ENCODE measurements at places on chromosomes 7 and 10.

GRCh38 chr7:4707217-4707741, 25.2 kb downstream of the FOXK1 start:
- DNase-seq, result no peak

GRCh38 chr10:2660276-2660675, 407.1 kb upstream of the PFKP start:
- DNase-seq, result no peak

- no peak for DNase-seq
Measured at GRCh38 chr10:112666094-112666493, 219.1 kb downstream of the VTI1A start.

DNA sequence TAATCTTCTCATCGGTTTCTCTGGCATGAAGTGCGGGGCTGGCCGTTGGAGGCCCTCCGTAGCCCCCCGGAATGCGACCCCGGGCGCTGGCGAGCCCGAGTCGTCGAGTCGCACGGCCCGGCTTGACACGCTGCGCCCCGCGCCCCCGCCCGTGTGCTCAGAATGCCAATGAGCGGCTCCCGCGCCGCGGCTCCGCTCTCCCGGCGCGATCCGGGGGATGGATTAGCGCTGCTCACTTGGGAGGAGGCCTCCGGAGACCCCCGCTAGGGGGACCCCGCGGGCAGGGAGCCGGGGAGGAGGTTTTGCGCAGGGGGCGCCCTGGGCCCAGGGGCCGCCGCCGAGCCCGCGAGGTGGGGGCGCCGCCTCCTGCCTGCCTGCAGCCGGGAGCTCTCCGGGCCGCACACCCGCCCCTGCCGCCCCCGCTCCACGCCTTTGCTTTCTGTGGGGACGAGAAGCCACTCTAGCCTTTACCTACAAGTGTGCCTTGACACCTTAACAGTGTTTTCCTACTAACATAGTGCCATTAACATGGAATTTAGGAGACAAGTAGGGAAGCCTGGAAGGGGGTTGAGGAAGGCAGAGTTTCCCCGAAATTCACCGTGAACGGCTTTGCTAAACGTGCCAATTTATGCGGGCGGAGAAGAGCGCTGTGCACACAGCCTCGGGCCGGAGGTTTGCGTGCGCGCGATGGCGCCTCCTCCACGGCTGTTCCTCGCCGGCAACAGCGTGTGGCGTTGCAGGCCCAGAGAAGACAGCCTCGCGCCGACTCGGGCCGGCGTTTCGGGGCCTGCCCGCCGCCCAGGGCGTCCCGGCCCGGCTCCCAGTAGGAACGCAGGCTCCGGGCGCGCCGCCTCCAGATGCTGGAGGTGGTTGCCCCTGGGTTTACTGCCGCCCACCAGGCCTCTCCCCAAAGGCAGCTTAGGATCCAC, 7.1 kb downstream of the SHH start:
- DNase-seq, result peak; percentile 23

GRCh38 chr7:128099204-128099671, 68.0 kb upstream of the LRRC4 start:
- DNase-seq, result peak; percentile 24

DNA sequence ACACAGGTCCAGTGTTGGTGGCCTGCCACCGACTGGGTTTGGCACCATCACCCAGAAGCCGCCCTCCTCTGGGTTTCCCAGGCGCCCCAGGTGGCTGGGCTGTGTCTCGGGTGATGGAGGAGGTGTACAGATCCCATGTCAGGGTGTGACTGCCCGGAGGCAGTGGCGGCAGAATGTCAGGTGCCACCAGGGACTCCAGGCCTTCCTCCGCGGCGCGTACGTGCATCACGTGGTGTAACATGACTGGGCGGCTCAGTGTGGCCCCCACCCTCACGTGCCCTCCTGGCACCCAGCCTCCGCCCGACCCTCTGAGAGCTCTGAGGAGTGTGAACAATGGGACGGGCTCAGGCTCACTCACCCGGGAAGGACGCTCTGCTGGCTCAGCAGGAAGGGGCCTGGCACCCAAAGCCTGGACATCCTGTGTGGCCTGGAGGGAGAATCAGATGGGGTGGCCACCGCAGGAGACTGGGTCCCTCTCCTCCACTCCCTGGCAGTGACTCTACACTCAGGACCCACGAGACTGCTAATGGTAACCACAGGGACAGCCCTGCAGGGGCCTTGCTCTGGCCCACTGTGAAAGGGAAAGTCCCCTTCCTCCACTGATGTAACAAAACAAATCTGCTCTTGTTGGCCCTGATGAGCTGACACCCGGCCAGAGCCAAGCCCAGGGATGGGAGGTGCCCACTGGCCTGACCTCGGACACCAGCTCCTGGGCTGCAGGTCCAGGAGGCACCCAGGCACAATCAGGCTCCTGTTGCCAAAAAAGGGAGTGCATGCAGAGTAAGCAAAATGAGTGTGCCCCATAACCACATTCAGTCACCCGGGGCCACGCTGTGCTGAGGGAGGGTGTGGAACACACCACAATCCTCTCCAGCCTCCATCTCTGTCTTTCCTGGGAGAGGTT, 164.8 kb downstream of the PRKAG2 start:
- DNase-seq, result no peak

DNA sequence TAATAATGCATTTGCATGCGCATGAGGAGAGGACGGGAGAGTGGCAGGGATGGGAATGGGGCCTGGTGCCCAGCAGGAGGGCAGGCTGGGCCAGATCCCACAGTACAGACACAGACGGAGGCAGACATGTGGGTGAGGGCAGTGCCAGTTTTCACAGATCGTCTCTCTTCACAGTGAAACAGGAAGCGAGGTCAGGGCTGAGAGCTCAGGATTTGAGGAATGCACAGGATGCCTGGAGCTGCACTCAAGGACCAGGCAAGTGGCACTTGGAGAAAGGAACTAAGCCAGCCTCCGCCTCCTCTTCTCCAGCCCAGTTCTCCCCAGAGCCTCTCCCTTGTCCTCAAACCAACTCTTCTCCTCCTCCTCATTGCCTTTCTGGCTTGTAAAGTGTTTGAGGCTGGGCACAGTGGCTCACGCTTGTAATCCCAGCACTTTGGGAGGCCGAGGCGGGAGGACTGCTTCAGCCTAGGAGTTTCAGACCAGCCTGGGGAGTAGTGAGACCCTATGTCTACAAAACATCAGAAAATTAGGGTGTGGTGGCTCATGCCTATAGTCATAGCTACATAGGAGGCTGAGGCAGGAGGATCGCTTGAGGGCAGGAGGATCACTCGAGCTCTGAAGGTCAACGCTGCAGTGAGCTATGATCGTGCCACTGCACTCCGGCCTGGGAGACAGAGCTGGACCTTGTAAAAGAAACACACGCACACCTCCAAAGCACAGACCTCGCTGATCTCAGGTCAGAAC, 115.2 kb downstream of the HIP1 start:
- DNase-seq, result no peak

- DNase-seq, result no peak
Measured at GRCh38 chr10:63268149-63268797, 135.1 kb downstream of the NRBF2 start.

DNA sequence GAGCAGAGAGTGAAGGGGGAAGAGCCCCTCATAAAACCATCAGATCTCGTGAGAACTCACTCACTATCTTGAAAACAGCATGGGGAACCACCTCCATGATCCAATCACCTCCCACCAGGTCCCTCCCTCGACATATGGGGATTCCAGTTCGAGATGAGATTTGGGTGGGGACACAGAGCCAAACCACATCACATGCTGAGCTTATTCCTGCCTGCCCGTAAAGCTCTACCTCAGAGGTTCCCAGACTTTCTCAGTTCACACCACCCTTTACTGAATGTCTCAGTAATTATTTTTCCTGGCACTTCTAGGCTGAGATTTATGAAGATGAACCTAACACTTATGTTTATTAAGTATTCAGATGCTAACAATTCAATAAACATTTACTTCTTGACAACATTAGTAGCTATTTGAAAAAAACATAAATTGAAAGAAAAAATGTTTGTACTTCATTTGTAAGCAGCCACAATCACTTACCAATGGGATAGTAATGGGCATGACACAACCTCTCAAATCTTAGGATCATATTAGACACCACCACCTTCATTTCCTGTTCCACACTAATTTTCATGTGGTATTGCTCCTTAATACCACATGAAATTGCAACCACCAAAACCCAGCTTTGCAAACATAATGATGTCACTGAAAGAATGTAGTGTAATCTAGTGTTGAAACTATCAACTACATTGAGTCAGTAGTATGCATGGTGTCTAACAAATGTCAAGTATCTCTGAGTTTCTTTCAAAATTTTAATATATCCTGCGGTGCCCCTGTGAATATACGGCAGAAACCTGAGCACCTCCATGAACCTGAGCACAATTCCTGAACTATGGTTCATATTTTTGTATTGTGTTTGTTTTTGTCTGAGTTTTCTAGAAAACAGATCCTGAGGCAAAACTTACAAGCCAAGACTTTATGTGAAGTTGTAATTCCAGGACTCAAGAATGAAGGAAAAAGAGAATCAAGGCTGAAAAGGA, 4.5 kb upstream of the DGKI start:
- no peak for DNase-seq

DNA sequence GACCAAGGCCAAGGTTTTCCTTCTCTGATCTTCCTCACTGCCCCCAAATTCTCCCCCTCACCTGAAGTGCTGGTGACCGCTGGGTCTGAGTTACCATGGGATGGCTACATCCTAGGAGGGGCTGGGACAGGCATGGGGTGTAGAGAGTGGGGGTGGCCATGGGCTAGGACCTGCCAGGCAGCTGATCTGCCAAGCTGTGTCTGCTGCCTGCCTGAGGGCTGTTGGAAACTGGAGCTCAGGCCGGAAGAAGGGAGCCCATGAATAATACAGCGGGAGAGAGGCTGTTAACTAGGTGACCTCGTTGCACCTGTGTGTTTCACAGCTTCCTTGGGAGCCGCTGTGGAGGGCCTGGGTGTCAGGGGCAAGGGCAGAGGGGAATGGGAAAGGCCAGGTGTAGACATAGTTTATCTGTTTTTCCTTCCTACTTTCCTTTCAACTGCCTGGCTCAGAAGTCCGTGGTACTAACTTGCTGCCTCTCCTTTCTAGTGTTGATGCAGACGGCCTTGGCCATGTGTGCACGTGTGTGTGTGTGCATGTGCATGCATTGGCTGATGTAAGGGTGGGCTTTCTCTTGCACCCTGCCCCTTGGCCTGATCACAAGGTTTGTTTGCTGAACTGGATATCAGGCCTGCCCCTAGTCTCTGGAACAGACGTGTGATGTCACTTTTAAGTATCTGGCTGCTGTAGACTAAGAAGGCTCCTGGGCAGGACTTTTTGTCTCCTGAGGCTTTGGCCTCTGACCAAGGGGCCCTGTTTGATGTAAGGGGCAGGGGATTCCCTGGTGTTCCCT, 11.9 kb downstream of the CDH23 start:
- DNase-seq, result no peak

DNA sequence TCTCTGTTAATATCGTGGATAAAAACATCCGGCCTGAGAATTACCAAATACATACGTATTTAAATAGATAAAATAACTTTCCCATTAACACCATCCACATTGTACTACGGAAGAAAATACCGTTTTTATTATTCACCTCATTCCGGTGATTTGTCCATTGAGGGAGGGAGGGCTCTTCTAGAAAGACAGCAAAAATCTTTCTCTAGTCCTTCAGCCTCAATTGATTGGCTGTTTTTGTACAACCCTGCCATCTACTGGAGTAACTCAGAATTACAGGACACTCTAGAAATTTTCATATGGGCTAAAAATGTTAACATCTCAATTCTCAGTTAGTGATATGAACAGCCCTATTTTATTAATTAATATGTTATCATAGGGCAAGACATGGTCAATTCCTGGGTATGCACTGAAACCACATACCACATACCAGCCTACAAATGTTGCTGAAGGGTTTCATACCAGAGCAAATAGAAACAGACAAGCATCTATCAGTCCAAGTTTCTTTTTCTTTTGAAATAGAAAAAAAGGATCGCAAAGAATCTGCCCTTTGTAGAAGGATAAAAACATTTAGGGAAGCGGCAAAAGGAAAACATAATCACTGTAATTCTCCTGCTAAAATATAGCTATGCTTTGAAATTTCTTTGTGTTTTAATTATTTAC, 55.8 kb upstream of the CDCA7L start:
- peak; percentile 38 for DNase-seq

GRCh38 chr7:20504060-20504459, 111.4 kb upstream of the ABCB5 start:
- DNase-seq, result no peak

DNA sequence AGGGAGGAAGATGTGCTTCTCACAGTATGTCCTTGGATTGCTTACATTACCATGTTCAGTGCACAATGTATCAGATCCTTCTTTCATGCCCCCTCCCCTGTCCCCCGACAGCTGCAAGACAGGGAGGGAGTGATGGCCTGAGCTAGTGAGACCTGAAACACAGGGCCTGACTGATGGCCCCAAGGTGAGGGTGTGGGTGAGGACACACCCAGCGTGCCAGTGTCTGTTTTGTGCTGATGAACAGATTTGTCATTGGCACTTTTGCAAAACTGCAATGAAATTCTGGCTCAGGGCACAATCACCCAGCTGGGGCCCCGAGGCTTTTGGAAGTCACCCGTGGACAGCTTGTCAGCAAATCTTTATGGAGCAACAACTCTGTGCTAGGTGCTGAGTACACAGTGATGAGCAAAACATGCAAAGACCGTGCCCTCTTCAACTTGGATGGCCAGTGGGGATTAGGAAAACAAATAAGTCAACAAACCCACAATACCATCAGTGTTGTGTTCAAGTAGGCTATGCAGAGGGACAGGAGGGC, 59.4 kb upstream of the EMX2 start:
- no peak for DNase-seq

- no peak for DNase-seq
Measured at GRCh38 chr10:74929197-74929596, 102.8 kb downstream of the KAT6B start.

DNA sequence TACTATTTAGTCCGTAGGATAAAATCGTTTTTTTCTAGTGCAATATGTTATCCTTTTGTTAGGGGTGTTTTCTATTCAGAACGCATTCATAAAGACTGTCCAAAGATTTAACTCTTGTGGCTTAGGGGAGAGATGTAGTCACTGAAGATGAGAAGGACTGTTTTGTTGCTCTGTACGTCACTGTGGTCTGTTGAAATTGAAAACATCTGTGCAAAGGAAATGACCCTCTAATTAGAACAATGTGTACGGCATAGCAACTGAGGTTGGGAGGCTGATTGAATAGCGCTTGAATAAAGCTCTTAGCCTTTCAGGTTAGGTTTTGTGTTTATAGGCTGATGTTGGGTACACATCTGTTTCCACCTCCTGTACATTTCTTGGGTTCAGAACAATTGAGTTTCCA, 453.4 kb upstream of the AKR1E2 start:
- DNase-seq, result peak; percentile 96

DNA sequence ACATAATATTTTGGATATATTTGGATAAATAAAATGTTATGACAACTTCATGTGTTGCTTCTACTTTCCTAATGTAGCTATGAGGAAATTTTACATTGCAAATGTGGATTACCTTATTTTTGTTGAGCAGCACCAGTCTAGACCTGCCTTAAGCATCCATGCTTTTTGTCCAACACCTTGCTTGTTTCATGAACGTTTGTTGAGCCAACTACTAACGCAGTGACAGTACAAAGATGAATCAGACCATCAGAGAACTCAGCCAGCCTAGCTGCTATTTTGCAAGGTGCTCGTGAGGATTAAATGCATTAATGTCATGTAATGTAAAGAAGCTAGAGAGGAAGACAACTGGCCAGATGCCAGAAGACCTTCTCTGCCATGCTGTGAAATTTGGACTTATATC, 1.1 kb upstream of the ZC3HAV1L start:
- DNase-seq, result no peak

GRCh38 chr10:99467236-99467999, 37.0 kb upstream of the GOT1 start:
- no peak for DNase-seq

GRCh38 chr7:97020996-97021746, 3.5 kb downstream of the DLX5 start:
- no peak for DNase-seq

- DNase-seq, result no peak
Measured at GRCh38 chr10:17249820-17250219, 21.8 kb downstream of the VIM start.

- DNase-seq, result no peak
Measured at GRCh38 chr10:91206837-91207474, 13.5 kb upstream of the PCGF5 start.

Data from stromal cell of bone marrow (primary cell).